Activated naive CD8-positive, alpha-beta T cell treated with anti-CD3 and anti-CD28 coated beads, Interleukin-2, amount 50 U/mL, for 16 hours (primary cell): ENCODE measurements at places on chromosomes 11 and 22.
A peak's percentile ranks its signal among the peaks of the same experiment; 100 is the strongest.

DNA sequence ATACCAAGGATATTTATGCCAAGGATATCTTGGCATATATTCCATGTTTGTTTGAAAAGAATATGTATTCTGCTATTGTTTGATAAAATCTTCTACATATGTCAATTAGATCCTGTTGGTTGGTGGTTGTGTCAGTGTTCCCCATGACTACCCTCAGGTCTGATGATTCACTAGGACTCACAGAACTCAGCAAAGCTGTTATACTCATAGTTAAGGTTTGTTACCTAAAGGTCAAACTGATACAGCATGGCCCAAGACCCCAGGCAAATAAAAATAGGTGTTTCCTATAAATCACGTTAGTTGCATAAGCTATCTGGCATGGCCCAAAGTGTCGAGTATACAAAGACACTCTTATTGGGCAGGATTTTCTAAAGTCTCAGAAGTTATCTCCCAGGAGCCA lies 30.2 kb upstream of the B3GNT6 start:
- no peak for DNase-seq

DNA sequence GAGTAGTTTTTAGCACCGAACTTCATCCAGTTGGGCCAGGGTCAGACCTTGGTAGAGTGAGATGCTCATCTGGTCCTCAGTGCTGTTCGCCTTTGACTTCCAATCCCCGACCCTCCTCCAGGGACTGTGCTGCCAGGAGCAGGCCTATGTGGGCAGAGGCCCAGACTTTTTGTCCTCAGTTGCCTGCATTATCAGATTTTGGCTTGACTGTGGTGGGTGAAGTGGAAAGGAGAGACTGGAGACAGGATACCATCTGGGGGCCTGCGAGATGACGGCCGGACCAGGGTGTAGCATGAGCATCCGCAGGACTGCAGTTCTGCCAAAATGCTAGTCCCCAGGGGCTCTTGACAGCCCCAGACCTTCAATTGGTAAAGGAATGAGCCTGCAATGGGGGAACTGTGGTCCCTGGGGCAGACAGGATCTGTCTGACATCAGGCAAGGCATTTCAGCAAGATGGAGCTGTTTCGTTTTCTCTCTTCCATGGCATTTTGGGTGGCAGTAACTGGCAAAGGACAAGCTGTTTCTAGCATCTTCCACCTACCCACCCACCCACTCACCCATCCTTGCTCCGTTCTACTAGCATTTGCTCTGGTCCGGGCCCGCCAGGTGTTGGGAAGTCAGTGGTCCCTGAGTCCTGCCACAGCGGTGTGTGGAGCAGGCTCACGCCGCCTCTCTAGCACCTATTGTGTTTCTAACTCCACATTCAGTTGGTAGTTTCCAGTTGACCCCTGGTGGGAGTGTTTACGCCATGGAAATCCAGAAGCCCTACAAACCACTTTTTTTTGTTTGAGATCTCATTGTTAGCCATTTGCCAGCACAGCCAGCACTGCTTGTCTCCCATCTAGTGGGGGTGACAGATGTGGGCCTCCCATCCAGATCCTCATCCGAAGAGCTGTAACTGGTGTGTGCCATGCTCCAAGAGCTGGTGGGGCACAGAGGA lies 53.5 kb downstream of the OTOG start:
- DNase-seq, result no peak

DNA sequence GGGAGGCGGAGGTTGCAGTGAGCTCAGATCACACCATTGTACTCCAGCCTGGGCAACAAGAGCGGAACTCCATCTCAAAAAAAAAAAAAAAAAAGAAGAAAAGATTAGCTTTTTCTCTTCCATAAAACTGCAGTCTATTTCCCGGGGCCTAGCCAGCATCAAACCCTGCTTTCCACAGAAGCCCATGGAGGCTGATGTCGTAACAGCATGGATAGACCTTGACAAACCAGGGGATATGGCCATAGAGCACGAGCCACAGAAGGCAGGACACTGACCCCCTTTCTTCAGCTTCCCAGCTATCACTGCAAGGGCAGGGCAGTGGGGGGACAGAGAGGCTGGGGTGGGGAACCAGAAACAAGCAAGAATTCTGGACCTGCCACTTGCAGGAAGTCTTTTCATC lies 21.5 kb downstream of the HPS4 start:
- DNase-seq, result no peak

DNA sequence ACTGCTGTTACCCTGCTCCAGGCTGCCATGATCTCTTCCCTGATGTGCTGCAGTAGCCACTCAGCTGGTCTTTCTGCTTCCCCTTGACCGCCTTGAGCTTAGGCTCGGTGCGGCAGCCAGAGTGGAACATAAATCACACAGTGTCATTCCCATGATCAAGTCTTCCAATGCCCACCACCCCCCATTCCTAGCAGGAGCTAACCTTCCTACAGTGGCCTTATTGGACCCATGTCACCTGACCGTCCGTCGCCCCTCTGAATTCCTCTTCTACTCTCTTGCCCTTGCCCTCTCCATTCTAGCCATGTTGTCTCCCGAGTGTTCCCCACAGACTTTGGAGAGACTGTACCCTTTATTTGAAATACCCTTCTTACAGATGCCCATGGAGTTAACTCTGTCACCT lies 43.4 kb downstream of the OTOG start:
- no peak for DNase-seq

GRCh38 chr11:27124514-27125264 lies 84.1 kb downstream of the BBOX1 start:
- DNase-seq, result no peak

DNA sequence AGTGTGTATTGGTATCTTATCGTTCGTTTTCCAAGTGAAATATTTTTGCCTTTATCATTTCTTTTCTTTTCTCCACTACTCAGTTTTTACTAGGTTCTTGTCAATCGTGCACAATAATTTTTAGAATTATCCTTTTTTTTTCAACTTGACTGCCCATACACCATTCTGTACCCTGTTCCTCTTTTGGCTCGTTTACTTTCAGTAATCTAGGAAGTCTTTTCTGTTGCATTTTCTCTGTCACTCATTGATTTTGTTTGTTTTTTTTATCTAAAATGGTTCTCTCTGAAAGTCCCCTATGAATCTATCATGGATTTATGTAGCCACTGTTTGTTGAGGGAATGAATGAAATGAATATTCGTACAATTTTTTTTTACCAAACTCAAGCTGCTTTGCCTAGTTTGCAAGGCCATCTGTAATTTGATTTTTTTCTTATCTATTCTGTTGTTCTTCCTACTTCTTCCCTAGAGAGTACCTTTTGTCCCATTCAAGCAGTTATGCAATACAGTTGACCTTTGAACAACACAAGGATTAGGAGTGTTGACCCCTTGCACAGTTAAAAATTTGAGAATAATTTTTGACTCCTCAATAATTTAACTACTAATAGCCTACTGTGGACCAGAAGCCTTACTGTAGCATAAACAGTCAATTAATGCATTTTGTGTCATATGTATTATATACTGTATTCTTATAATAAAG lies 166.3 kb downstream of the TMEM135 start:
- DNase-seq, result no peak

DNA sequence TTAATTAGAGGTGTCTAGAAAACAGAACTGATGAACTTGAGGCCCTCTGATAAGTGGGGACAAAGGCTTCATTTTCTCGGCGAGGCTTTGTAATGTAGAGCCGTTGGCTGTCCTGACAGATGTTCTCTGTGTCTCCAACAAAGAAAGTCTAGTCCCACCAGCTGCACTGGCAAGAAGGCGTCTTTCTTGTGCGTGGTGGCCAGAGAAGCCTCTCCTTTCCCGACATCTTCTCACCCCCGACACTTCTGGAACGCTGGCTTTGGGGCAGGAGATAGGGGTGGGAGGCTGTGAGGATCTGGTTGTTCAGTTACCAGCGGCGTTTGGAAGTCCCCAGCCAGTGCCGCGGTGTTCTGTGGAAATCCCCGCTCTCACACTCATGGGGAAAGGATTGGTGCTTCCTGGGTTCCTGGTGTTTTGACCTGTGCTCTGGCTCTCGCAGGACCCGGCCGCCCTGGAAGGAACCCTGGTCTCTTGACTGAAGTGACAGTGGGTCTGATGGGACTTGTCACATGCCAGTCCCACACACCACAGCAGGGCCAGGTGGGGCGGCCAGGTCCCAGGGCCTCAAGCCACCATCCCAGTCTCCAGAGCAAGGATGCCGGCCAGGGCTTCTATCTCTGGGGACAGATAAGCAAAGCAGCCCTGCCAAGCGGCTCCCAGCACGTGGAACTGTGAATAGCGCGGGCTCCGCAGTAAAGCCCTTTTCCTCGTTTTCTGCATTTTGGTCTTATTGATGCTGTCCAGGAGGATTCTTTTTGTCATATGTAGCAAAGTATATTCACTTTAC lies 23.2 kb downstream of the FADS2 start:
- DNase-seq, result no peak

GRCh38 chr22:47445212-47445611 lies 682.8 kb downstream of the TBC1D22A start:
- DNase-seq, result no peak

GRCh38 chr11:79501707-79502106 lies 60.9 kb upstream of the TENM4 start:
- DNase-seq, result no peak

GRCh38 chr22:20211997-20212753 lies 55.9 kb downstream of the RTN4R start:
- no peak for DNase-seq

GRCh38 chr11:72685560-72686480 lies 11.6 kb upstream of the PDE2A start:
- DNase-seq, result peak; percentile 35

GRCh38 chr11:44310206-44310462 lies 195 bp upstream of the ALX4 start:
- no peak for DNase-seq

DNA sequence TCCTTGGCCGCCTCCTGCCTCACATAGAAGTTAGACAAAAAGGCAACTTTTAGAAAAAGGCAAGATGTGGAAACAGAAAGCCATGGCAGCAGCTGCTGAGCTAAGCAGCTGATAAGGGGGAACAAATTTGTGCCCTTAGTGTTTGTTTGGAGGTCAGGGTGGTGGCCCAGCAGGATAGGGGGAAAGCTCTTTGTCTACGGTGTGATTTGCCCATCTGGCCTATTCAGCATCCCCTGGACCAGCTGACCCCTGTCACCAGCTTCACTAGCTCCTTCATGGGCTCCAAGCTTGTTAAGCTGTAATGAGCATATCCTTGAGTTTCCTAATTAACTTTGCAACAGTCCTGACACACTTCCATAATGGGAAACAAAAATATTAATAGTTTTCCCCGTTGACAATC lies 5.9 kb upstream of the ME3 start:
- no peak for DNase-seq

DNA sequence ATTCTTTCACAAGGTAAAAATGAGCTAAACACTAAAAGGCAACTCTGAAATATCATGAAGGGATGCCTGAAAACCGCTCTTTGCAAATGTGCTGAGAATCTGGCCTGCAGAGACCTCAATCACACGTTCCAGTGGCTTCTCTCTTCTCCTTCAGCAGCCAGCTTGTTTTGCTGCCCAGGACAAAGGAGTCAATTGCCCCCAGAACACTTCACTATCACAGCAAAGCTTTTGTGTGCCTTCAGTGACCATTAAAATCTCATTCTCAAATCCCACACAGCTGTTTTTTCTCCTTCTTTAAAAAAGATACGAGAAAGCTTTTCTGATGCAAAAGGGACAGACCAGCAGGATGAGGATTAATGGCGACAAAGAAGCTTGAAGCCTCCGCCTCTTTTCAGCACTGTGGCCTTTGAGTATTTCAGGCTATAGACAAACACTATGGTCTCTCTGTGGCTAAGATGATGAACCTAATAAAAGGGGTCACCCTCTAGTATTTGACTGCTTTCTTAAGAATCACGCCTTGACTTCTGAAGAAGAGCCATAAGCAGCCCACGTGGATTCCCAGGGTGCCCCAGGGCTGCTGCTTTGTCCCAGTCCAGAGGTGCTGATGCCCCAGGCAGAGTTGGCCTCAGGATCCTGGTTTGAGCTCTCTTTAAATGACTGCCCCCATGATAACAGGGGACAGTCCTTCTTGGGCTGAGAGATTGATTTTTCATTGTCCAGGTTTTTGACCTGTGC lies 33.4 kb upstream of the NRIP3 start:
- DNase-seq, result no peak

DNA sequence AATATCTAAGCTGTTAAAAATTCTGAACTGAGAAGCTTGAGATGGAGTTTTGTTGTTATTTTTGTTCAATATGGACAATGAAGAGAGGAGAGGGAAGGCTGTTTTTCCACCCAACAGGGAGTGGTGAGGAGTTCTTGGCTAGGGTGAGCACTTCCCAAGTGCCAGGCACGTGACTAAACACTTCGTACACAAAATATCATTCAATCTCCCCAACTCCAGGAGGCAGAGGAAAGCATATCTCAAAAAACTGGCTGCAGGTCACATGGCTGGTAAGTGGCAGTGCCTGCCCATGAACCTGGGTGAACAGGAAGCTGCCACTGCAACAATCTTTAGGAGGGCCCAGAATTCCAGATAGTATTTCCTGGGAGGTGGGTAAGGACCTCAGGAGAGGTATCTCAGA lies 11.6 kb downstream of the ELF5 start:
- no peak for DNase-seq

DNA sequence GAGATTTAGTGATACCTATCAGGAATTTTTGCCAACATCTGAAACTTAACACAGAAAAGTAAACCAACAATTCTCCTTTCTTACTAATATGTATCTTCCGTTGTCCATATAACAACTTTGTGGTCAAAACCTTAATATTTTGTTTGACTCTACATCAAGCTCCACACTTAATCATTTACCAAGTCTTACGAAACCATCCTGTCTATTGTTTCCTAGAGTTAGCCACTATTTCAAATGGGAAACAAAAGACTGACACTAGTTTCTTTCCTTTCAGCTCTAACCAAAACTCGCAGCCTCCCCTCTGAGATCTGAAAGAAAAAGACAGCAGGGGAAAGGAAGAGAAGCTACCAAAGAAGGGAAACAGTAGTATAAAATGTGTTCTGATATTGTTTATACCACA lies 26.5 kb upstream of the PRDM10 start:
- DNase-seq, result no peak

DNA sequence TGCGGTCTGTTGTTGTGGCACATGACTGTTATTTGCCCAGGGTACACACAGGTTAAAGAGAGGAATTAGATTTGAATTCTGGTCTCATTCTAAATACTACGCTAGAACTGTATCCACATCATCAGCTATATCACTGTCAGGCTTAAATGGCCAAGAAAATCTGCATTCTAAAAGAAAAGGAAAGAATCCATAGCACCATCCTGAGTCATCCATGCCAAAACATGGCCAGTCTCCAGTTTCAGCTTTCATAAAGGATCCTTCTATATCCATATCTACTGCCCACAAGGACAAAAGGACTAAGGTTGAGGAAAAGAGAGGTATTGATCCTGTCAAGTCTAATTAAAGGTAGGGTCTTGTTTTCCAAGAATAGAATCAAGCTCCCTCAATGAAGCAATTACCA lies 73.6 kb upstream of the GDPD4 start:
- no peak for DNase-seq
